Effector memory CD4-positive, alpha-beta T cell (primary cell): ENCODE measurements at places on chromosomes 7 and 10.
A peak's percentile ranks its signal among the peaks of the same experiment; 100 is the strongest.

DNA sequence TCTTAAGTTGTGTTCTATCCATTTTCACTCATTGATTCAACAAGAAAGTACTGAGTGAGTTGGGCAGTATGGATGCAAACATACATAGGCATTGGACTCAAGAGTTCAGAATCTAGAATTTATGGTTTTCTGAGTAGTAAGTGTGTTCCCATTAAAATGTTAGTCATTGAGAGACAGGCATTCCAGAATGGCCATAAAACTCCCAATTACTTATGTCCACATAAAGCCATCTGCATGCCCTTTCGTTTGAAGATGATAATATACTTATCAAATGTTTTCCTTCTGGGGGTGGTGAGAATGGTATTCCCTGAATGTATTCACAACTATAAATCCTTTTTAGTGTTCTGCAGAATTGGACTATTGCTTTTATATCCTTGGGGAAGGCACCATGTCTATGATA lies 131.6 kb downstream of the CD36 start:
- no peak for DNase-seq
- H3K4me3 ChIP-seq, result no peak overlapping the region
- H3K4me1 ChIP-seq, result no peaks in the 10 kb centered on the region
- no peaks in the 10 kb centered on the region for H3K36me3 ChIP-seq
- no peak overlapping the region for H3K27ac ChIP-seq

- peaks cover 23% of the 10 kb centered on the region for H3K36me3 ChIP-seq
- H3K27me3 ChIP-seq, result no peaks in the 10 kb centered on the region
- DNase-seq, result no peak
- H3K4me3 ChIP-seq, result no peak overlapping the region
- peaks cover 6% of the 10 kb centered on the region for H3K4me1 ChIP-seq
Observed at GRCh38 chr10:69211524-69211923, 8.6 kb upstream of the HKDC1 start.

GRCh38 chr10:121865554-121865953 lies 62.3 kb downstream of the ATE1 start:
- H3K36me3 ChIP-seq, result peaks cover 13% of the 10 kb centered on the region
- no peak for DNase-seq
- H3K27ac ChIP-seq, result no peak overlapping the region

DNA sequence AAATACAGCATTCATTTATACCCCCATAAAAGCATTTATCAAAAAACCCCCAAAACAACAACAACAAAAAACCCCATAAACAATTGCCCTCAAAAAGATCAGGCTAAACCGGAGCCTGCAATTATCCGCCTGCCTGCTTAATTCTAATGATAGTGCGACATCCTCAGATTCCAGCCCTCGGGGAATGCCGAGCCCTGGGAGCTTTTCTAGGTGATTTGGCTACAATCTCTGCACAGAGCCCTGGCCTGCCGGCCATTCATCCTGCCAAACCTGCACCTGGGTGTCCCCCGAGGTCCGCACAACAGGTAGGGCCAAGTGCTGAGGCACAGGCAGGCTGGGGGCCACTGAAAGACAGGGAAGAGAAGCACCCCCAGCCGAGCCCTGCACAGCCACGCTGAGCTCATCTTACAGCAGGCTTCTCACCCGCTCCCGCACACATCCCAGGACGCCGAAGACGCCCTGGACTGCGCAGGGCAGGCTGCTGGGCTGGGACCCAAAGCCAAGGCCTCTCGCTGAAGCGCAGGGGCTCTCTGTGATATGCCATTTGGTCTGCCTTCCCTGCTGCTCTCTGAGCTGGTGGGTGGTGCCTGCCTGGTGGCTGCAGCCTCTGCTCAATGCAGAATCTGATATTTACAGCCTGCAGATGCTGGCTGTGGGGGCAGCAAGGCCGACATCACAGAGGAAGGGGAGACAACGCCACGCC lies 57.5 kb downstream of the CAMK2B start:
- H3K4me1 ChIP-seq, result no peaks in the 10 kb centered on the region
- DNase-seq, result no peak
- no peak overlapping the region for H3K27ac ChIP-seq

DNA sequence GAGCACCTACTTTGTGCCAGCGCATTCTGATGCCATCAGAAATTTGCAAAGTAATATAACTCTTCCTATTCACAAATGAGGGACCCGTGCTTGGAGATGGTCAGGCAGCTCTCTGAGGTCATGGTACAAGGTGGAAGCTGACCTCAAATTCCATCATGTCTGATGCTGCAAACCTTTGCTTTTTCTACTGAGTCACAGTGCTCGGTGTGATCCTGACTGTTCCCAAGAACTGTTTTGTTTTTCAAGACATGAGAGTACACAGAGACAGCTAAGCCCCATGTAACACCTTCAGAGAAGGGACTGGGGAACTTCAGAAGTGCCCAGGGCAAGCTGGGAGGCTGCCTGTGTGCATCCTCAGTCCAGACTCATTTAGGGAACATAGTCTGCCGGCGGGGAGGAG lies 111.3 kb downstream of the FRMD4A start:
- H3K4me3 ChIP-seq, result no peak overlapping the region
- H3K27ac ChIP-seq, result no peak overlapping the region
- DNase-seq, result no peak

- peak within 1 kb of the TSS; percentile 68 for H3K27ac ChIP-seq
- DNase-seq, result peak; percentile 95
- H3K27me3 ChIP-seq, result no peaks in the 10 kb centered on the region
- peak within 1 kb of the TSS; percentile 83 for H3K4me3 ChIP-seq
- H3K4me1 ChIP-seq, result peaks cover 9% of the 10 kb centered on the region
- no peaks in the 10 kb centered on the region for H3K36me3 ChIP-seq
Observed at GRCh38 chr10:122953902-122954730, at the start of gene C10orf88. Gene C10orf88 (minus strand): TSS chr10:122954227. CDS start chr10:122954178, 49 bp downstream.

DNA sequence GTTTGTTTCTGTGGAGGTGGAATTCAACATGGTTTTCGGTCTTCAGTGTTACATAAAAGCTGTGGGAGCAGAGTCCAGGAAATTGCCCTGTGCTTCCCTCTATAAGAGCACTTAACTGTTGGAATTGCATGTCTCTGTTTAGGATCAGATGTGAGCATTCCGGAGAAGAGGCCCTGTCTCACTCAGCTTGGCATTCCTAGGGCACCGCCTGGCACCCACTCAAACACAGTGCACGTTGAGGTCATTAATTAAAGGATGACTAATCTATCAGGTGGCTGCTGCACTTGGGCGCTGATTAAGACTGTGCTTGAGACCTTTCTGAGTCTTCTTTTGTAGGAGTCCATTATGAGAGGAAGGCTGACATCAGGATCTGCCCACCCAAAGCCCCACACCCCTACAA lies 82.8 kb upstream of the VIPR2 start:
- H3K36me3 ChIP-seq, result no peaks in the 10 kb centered on the region
- H3K4me3 ChIP-seq, result no peak overlapping the region
- H3K27me3 ChIP-seq, result no peaks in the 10 kb centered on the region
- DNase-seq, result no peak

GRCh38 chr10:20073167-20073566 lies 256.9 kb downstream of the PLXDC2 start:
- no peaks in the 10 kb centered on the region for H3K4me1 ChIP-seq
- no peak for DNase-seq
- no peaks in the 10 kb centered on the region for H3K27me3 ChIP-seq
- no peak overlapping the region for H3K4me3 ChIP-seq

- H3K4me3 ChIP-seq, result no peak overlapping the region
- H3K27me3 ChIP-seq, result no peaks in the 10 kb centered on the region
- H3K27ac ChIP-seq, result no peak overlapping the region
- no peaks in the 10 kb centered on the region for H3K4me1 ChIP-seq
- no peaks in the 10 kb centered on the region for H3K36me3 ChIP-seq
Observed at GRCh38 chr7:128155100-128155740, 85.9 kb upstream of the LEP start.

DNA sequence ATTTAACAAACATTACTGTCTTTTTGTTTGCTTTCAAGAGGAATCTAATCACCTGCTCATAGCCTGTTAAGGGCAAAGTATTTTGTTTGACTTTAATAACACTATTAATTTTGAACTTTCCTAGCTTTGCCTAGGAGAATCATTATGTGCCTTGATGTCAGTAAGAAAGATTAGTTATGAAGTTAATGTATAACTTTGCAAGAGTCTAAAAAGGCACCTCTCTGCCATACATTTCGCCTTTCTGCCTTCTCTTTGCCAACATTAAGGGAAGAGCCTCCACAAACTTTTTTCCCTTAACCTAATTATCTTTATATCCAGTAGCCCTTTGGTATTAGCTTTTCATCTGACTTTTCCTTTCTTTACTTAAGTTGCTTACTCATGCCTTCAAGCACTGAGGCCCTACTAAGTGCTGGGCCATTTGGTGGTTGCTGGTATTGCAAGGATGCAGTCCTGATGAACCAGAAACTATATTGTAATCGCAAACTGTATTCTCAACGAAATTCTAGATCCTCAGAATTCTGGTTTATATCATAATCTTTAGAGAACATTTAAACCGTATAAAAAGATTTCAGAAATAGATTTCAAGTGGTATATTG lies 108.5 kb downstream of the SND1 start:
- H3K36me3 ChIP-seq, result no peaks in the 10 kb centered on the region
- H3K4me3 ChIP-seq, result no peak overlapping the region
- H3K4me1 ChIP-seq, result no peaks in the 10 kb centered on the region
- no peak for DNase-seq

DNA sequence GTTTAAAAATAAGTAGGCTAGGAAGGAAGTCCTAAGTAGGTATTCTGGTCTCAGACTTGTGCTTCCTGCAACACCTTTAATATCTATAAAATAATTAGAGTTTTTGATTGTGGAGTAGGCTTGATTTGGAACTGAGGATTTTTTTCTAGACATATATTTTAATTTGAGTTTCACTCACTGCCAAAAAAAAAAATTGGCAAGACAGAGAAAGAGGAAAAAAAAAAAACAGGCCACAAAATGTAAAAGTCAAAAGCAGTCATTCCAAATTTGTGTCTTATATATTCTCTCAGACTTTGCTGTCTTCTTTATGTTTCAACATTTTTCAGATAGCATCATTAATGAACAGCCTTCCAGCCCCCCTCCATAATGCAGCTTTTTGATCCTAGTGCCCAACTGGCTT lies 346.1 kb downstream of the NRG3 start:
- H3K27ac ChIP-seq, result no peak overlapping the region
- H3K4me1 ChIP-seq, result no peaks in the 10 kb centered on the region
- H3K36me3 ChIP-seq, result no peaks in the 10 kb centered on the region
- H3K27me3 ChIP-seq, result no peaks in the 10 kb centered on the region
- DNase-seq, result no peak

GRCh38 chr7:33973231-33974015 lies 68.1 kb downstream of the BMPER start:
- H3K36me3 ChIP-seq, result no peaks in the 10 kb centered on the region
- H3K4me3 ChIP-seq, result no peak overlapping the region
- DNase-seq, result no peak

- H3K4me3 ChIP-seq, result peak overlapping the region; percentile 55
- no peaks in the 10 kb centered on the region for H3K27me3 ChIP-seq
- no peaks in the 10 kb centered on the region for H3K36me3 ChIP-seq
- no peak for DNase-seq
- H3K4me1 ChIP-seq, result peaks cover 6% of the 10 kb centered on the region
Observed at GRCh38 chr7:141014125-141014523, 628 bp downstream of the MRPS33 start.

- no peaks in the 10 kb centered on the region for H3K27me3 ChIP-seq
- DNase-seq, result no peak
- H3K36me3 ChIP-seq, result no peaks in the 10 kb centered on the region
- no peak overlapping the region for H3K27ac ChIP-seq
- H3K4me1 ChIP-seq, result no peaks in the 10 kb centered on the region
- H3K4me3 ChIP-seq, result no peak overlapping the region
Observed at GRCh38 chr10:90447831-90448230, 410.0 kb downstream of the HTR7 start.

GRCh38 chr10:6999232-6999925 lies 411.5 kb downstream of the SFMBT2 start:
- no peaks in the 10 kb centered on the region for H3K4me1 ChIP-seq
- H3K4me3 ChIP-seq, result no peak overlapping the region

- no peak overlapping the region for H3K4me3 ChIP-seq
- H3K36me3 ChIP-seq, result no peaks in the 10 kb centered on the region
- DNase-seq, result no peak
- no peaks in the 10 kb centered on the region for H3K4me1 ChIP-seq
- H3K27me3 ChIP-seq, result no peaks in the 10 kb centered on the region
Observed at GRCh38 chr7:158019726-158020705, 567.6 kb downstream of the PTPRN2 start.

- peaks cover 2% of the 10 kb centered on the region for H3K4me1 ChIP-seq
- H3K36me3 ChIP-seq, result peaks cover 11% of the 10 kb centered on the region
- H3K27me3 ChIP-seq, result peaks cover 10% of the 10 kb centered on the region
- H3K27ac ChIP-seq, result no peak overlapping the region
- no peak for DNase-seq
Observed at GRCh38 chr10:42836096-42836495, 53.5 kb downstream of the BMS1 start.

DNA sequence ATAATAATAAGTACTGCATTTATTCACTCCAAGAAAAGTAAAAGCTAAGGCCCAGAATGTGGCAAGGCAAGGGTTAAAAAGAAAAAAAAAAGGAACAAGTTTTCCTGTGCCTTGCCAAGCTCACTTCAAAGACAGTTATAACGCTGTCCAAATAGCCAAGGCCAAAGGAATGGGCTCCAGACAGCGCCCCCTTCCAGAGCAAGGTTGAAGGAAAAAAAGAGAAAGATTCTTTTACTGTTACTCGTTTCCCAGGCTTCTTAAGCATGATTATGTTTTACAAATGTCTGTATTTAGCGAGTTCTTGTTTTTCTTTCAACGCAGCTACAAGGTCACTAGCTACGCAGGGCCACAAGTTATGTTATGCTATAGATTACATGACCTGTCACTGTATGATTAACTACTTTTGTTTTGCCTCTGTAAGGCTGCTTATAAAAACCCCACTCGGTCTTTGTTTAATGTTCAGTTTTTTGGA lies 9.1 kb upstream of the EIF4H start:
- no peak overlapping the region for H3K27ac ChIP-seq
- no peak overlapping the region for H3K4me3 ChIP-seq
- no peaks in the 10 kb centered on the region for H3K27me3 ChIP-seq
- no peak for DNase-seq
- H3K36me3 ChIP-seq, result no peaks in the 10 kb centered on the region
- no peaks in the 10 kb centered on the region for H3K4me1 ChIP-seq

DNA sequence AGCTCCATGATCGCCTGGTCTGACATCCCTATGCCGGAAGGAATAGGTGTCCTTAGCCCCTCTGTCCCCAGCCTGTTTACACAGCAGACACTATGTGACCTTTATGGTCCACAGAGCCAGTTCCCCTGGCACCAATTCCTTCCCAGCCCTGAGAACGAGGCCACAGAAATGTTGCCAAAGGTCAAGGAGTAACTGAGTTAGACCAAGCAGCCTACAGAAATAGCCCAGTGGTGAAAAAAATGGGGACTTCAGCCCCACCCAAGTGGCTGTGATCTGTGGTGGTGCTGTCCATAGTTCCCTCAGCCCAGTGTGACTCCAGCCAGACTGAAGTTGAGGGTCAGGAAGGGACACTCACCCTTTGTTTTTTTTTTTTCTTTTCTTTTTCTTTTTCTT lies 2.5 kb downstream of the PGAM2 start:
- no peaks in the 10 kb centered on the region for H3K27me3 ChIP-seq
- H3K4me3 ChIP-seq, result no peak overlapping the region
- peaks cover 13% of the 10 kb centered on the region for H3K4me1 ChIP-seq
- no peak overlapping the region for H3K27ac ChIP-seq
- H3K36me3 ChIP-seq, result peaks cover 48% of the 10 kb centered on the region
- no peak for DNase-seq
